ENCODE measurements at places on chromosomes 4 and X.

GRCh38 chr4:57154926-57155325, 44.7 kb upstream of the IGFBP7 start:
- DNase-seq, result no peak

DNA sequence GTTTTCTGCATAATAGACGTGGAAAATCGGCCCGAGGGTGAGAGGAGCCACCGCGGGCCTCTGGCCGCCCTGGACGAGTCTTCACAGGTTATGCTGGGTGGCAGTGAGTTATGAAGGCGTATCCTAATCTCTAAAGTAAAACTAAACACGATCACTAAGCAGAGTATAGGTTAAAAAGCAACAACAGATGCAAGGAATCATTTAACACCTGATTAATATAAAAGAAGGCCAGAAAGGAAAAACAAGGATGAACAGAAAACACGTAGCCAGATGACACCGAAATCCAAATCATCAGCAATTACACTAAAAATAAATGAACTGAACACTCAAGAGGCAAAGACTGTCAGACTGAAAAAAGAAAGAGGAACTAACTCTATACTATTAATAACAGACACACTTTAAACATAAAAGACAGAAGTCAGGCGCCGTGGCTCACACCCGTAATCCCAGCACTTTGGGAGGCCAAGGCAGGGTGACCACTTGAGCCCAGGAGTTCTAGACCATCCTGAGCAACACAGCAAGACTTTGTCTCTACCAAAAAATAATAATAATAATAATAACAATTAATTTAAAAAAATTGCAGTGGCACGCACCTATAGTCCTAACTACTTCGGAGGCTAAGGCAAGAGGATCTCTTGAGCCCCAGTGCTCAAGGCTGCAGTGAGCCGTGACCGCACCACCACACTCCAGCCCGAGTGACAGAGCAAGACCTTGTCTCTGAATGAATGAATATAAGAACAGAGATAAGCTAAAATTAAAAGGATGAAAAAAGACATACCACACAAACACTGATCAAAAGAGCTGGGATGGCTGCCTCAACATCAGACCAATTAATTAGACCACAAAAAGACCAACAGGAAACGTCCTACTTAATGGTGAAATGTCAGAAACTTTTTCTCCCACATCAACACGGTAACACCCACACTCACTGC, 30.0 kb downstream of the CTBP1 start:
- DNase-seq, result no peak

- no peak for DNase-seq
Observed at GRCh38 chr4:129218897-129219296, 122.9 kb downstream of the C4orf33 start.

- DNase-seq, result no peak
Observed at GRCh38 chr4:97252615-97253154, 890.6 kb downstream of the STPG2 start.

DNA sequence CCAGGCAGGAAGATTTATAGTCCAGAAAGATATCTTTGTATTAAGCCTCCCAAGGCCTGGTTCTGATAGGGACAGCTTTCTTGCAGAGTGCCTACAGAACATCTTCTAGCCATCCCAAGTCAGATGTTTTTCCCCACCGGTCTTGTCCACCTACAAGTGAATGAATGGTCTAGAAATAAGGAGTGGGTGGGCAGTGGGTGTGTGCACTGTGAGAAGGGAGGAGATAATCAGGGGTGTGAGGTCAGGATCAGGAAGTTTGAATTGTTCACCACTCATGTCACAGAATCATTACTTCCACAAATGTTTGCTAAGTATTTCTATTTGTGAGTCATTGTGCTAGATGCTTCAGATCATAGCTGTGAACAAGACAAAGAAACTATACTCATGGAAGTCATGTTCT, 332.6 kb downstream of the NKX6-1 start:
- no peak for DNase-seq

- no peak for DNase-seq
Observed at GRCh38 chrX:115047181-115047580, 29.8 kb upstream of the IL13RA2 start.

- DNase-seq, result no peak
Observed at GRCh38 chrX:151899622-151900021, 13.1 kb upstream of the MAGEA4 start.

GRCh38 chr4:8254076-8254475, 15.5 kb upstream of the HTRA3 start:
- DNase-seq, result no peak

DNA sequence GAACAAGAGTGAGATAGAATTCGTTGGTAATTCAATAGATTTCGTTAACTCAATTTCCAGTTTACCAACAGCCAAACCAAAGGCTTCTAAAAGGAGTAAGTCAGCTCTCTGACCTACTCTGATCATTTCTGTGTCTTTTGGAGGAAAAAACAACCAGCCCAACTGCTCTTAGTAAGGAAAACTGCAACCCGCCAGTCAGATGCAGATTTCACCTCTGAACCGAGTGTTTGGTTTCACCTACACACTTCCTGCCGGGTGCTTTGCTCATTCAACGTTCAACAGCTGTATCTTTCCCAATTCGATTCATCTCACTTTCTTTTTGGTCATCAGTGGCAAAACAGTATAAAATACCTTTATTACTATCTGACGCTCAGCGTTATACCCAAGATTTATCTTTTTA, 24.5 kb downstream of the TMSB4X start:
- DNase-seq, result no peak

- no peak for DNase-seq
Observed at GRCh38 chr4:36740796-36741310, 459.4 kb downstream of the DTHD1 start.

DNA sequence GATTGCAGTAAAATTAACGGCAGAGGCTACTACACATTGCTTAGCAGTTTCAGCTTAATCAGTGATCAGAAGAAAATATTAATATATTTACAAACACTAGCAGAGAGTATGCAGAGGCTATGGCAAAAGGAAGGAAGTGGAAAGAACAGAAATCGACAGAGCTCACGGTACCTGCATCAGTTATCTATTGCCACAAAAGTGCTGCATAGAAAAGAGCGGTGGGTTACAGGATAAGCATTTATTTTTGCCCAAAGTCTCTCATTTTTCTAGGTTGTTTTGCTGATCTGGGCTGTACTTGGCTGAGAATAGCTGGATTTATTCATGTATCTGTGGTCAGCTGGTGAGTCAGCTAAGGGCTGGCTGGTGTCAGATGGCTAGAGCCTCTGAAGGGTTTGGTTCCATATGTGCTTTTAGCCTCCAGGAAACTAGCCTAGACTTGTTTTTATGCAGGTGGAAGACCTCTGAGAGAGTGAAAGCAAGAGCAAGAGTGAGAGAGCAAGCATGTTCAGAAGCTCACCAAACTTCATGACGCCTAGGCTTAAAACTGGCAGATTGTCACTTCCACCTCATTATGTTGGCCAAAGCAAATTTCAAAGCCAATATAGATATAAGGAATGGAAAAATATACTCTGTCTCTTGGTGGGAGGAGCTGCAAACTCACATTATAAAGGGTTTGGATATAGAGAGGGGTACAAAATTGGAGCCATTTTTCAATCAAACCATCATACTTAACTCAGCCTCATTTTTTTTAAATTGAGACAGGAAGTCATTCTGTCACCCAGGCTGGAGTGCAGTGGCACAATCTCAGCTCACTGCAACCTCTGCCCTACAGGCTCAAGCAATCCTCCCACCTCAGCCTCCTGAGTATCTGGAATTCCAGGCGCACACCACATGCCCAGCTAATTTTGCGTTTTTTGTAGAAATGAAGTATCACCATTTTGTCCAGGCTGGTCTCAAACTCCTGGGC, 153.2 kb upstream of the RPL34 start:
- DNase-seq, result peak; percentile 1

GRCh38 chr4:1726146-1726934, 5.0 kb downstream of the TACC3 start:
- DNase-seq, result peak; percentile 53

DNA sequence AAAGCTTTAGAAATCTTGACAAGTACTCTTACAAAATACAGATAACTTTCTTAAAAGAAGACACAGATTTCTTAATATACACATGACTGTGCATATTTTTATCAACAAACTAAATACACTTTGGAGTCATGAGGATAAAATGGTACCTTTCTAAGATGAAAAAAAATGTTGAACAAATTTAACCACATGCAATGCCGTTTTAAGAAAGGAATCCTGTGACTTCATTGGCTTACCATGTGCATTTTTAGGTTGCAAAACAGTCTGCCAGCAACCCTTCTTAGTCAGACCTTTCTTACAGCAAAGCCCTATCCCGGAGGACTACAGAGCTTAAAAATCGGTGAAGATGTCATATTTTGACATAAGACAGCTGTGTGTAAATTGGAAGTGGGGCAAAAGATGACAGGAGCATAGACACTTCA, 51.7 kb downstream of the GASK1B start:
- DNase-seq, result peak; percentile 15

GRCh38 chrX:38214551-38215531, 5.8 kb downstream of the SRPX start:
- DNase-seq, result no peak

- DNase-seq, result no peak
Observed at GRCh38 chrX:149804102-149804501, 22.4 kb downstream of the MAGEA9 start.

DNA sequence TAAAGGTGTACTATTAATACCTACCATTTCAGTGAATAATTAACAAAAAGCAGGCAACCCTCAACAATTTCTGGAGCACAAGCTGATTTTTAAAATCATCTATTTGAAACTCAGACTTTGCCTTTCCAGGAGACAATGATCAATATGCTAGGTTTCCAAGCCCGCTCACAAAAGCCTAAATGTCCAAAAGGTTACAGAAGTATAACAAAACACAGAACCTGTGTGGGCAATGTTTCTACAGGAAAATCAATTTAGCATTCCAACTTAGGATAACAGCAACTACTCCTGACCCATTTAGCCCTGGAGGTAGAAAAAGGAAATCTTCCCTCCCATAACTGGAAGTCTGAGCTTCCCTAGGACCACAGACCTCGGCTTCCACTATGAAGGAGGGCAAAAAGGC, 3.9 kb downstream of the TAB3 start:
- DNase-seq, result no peak

DNA sequence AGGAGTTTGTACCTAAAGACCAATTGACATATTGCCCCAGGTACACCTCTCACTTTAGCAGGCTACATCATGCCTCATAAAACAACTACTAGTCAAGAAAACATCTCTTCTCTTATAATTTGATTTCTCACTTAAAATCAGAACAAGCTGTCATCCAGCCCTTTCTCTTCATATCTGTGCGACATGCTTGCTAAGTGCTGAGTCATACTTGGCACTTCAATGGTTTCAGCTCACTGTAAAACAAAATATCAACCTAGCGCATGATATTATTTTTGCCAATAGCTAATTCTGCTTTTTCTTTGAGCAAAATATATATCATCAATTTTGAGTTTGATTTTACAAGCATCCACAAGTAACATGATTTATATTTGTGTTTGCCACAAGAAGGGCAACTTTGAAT, 27.9 kb upstream of the FUNDC1 start:
- peak; percentile 1 for DNase-seq

GRCh38 chr4:1643971-1644735, 40.0 kb downstream of the FAM53A start:
- DNase-seq, result no peak

DNA sequence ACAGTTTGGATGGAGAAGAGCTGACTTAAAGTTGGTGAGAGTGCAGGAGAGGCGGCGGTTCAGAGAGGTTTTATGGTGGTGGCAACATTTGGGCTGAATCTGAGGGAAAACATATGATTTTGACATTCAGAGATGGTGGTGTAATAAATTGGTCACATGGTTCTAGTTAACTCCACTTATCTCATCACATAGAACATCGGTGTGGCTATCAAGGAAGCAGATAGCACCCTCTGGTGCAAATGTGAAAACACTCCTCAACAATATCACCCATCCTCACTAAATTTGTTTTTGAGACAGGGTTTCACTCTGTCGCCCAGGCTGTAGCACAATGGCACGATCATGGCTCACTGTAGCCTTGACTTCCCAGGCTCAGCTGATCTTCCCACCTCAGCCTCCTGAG, 28.8 kb downstream of the SUPT20HL2 start:
- no peak for DNase-seq

GRCh38 chrX:136211766-136212556, 39.2 kb downstream of the MAP7D3 start:
- no peak for DNase-seq

- no peak for DNase-seq
Observed at GRCh38 chr4:38330321-38330720, 333.7 kb upstream of the KLF3 start.

- no peak for DNase-seq
Observed at GRCh38 chrX:111519215-111519614, 7.8 kb downstream of the SERTM2 start.

DNA sequence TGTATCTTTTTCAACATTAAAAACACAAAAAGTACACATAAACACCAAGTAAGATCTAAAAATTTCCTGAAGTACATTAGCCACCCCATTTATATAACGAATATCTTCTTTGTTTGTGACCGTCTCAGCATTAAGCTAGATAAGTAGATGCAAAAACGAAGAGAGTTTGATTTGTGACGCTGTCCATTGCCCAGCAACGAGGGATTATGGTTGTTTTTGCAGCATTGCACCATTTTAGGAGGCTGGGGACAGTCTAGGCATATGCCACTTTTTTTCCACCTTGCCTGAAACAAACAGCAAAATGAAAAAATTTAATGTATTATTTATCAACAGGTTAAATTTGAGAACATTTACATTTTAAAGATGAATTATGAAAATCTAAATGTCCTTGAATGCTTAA, 12.0 kb upstream of the IGSF1 start:
- no peak for DNase-seq

DNA sequence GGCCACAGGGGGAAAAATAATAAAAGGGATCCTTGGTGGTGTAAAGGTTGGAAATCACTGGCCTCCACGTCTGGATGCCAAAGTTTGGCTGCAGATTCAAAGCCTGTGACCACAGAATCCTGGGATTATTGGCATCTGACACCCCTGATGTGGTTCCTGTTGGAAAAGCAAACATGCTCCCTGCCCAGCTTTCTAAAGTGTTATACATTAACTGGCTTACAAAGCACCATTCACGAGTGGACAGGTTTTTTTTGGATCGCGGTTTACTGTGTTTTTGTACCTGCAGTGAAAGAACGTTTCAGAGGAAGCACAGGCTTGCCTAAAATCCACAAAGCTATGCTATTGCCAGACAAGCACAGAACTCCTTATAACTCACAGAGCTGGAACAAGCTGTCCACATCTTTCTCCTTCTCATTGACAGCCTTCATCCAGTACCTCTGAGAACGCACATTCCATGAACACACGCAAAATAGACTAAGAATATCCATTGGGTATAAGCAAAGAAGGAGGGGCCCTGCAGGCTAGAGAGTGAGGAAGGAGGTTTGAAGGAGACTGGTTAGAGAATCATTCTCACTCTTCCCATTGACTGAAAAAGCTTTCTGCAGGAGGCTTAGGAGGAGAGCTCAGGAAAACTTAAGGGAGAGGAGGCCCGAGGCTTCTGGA, 14.5 kb upstream of the CAPN6 start:
- no peak for DNase-seq

- DNase-seq, result no peak
Observed at GRCh38 chr4:109298279-109299010, 4.0 kb downstream of the COL25A1 start.

- DNase-seq, result no peak
Observed at GRCh38 chrX:13966071-13966792, 63.5 kb downstream of the GEMIN8 start.
